ENCODE measurements at places on chromosomes 1 and 21.
A peak's percentile ranks its signal among the peaks of the same experiment; 100 is the strongest.

- peak; percentile 27 for DNase-seq
Observed at GRCh38 chr1:212987702-212988322, 27.9 kb downstream of the ANGEL2 start.

DNA sequence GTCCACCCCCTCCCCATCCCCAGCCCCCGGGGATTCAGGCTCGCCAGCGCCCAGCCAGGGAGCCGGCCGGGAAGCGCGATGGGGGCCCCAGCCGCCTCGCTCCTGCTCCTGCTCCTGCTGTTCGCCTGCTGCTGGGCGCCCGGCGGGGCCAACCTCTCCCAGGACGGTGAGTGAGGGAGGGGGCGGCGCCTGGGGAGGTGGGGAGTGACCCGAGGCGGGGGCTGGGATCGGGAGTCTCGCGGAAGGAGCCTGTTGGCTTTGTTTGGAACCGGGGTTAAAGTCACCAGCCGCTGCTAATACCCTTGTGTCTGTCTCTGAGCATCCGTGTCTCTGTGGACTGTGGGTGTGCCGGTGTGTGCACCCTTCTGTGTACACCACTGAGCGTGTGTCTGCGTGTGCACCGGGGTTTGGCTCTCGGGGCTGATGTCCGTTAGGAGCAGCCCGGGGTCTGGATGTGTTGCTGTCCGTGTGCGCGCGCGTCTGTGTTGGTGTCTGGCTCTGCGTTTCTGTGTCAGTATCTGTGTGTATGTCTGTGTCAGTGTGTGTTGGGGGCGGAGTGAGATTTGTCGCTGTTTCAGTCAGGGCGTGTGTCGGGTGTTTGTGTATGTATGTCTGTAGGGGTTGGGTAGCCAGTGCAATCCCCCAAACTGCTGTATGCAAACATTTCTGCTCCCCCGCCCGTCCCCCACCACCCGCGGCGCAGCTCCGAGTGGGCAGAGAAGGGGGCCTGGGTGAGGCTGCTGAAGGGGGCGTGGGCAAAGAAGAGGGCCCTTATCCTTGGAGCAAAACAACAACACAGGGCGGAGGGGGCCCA, 480 bp downstream of the CADM3 start:
- DNase-seq: peak; percentile 18

- peak; percentile 40 for DNase-seq
Observed at GRCh38 chr1:62732331-62732730, 44.1 kb upstream of the DOCK7 start.

GRCh38 chr1:182051938-182052337, 9.6 kb downstream of the ZNF648 start:
- no peak for DNase-seq

DNA sequence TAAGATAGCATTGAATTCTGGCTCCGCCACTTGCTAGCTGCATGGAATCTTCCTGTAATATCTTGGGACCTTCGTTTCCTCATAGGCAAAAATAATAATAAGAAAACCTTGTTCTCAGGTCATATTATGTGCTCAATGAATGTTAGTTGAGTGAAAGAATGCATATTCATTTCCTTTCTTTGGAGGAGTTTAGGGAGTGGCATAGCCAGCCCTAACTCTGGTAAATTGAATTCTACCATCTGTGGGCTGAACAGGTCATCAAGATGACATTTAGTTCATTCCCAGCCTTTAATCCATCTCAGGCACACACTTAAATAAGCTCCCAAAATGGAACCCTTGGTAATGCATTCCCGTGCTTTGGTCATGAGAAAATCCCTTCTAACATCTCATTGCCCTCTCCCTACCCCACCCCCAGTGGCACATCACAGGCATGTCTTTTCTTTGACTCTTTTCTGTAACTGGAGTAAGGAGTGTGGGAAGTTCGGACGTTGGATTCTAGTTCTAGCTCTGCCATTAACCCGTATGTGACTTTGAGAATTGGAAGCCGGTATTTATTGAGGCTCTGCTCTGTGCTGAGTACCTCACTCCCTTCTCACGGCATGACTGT, 13.2 kb upstream of the MYOG start:
- no peak for DNase-seq

All from AG20443 (cell line).